ENCODE measurements at places on chromosomes 7 and 10. TPM values are rescaled to one million over a fixed set of nuclear protein-coding genes. Genes with fewer than 3 reads are reported as not detected.

GRCh38 chr7:4682621-4683042 lies 537 bp downstream of the FOXK1 start:
- peaks cover 2% of the 10 kb centered on the region for H3K27me3 ChIP-seq
- peaks cover 9% of the 10 kb centered on the region for H3K36me3 ChIP-seq
- H3K4me3 ChIP-seq, result peak overlapping the region; percentile 99

DNA sequence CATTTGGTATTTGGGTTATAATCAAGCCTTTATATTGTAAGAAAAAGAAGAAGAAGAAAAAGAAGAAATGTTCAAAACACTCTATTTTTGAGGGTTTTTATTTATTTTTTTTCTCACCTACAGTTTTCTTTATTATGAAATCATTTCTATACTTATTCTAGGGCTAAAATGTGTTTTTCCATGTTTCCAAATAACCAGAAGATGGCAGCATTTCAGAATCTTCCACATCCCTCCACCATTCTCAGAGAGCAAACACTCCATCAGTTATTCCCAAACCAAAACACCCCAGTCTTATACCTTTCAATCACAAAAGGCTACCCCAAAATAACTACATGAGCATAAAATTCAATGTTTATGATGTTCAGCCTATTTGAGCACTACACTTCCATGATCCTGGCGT lies 38.7 kb upstream of the PPP1R17 start:
- H3K4me3 ChIP-seq, result no peak overlapping the region
- no peaks in the 10 kb centered on the region for H3K36me3 ChIP-seq
- H3K27me3 ChIP-seq, result no peaks in the 10 kb centered on the region
- H3K4me1 ChIP-seq, result no peaks in the 10 kb centered on the region
- no peak for DNase-seq

GRCh38 chr10:14474656-14475055 lies 143.9 kb upstream of the FRMD4A start:
- no peak overlapping the region for H3K4me3 ChIP-seq
- no peak overlapping the region for H3K27ac ChIP-seq
- H3K4me1 ChIP-seq, result no peaks in the 10 kb centered on the region
- no peaks in the 10 kb centered on the region for H3K36me3 ChIP-seq
- no peak for DNase-seq

DNA sequence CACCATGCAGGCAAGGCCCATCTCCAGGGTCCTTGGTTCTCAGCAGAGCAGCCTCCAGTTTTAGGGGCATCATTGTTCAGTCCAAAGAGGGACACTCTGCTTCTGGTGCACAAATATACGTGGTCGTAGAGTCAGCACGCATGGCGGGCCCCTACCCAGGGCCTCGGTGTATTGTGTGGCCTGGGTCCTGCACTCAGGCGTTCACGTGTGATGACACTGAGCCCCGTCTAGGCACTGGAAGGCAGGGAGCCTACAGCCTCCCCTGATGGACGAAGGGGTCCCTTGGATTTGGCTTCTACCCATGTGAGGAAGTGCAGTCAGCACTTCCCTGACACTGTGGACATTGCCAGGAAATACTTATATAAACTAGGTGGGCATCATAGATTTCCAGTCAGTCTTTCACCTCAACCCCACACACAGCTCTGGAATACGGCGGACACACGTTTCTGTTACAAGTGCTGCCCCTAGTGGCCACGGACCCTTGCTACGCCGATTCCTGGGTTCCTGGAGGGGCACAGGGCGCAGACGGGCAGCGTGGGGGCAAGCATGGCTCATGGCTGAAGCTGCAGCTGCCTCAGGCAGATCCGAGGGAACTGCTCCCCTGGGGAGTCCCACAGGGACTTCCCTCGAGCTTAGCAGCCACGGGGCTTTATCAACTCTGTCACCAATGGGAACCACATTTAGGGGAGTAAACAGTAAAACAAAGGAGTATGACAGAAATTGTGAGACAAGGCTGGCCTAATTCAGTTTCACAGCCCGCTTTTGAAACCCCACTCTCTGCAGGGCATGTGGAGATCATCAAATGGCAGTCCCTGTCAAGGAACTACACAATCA lies 25.4 kb downstream of the AIFM2 start:
- H3K36me3 ChIP-seq, result peaks cover 3% of the 10 kb centered on the region
- no peak overlapping the region for H3K4me3 ChIP-seq
- no peaks in the 10 kb centered on the region for H3K27me3 ChIP-seq
- no peak for DNase-seq
- H3K4me1 ChIP-seq, result no peaks in the 10 kb centered on the region

DNA sequence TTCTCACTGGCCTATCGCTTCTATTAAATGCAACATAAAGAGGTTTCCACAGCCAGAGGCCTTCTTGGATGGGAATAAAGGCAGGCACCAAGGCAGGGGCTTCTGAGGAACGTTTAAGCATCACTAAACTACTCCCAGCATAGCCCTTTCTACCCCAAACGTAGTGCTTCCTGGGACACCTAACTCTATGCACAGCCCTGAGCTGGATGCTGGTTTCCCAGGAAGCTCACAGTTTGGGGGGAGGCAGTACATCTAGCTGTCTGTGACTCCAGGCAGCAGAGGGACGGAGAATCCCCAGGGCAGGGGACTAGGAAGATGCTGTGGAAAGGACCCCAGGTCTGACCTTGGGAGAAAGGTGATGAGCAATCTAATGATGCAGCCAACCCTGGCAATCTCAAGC lies 192.8 kb upstream of the ZMIZ1 start:
- H3K4me1 ChIP-seq, result no peaks in the 10 kb centered on the region
- peaks cover 4% of the 10 kb centered on the region for H3K27me3 ChIP-seq
- no peak overlapping the region for H3K4me3 ChIP-seq
- H3K27ac ChIP-seq, result no peak overlapping the region

- H3K27ac ChIP-seq, result no peak overlapping the region
- no peaks in the 10 kb centered on the region for H3K4me1 ChIP-seq
- no peaks in the 10 kb centered on the region for H3K36me3 ChIP-seq
- DNase-seq, result no peak
- no peak overlapping the region for H3K4me3 ChIP-seq
Measured at GRCh38 chr7:25167262-25167843, 42.3 kb upstream of the CYCS start.

GRCh38 chr7:22361320-22361719 lies 4.4 kb upstream of the RAPGEF5 start:
- peaks cover 31% of the 10 kb centered on the region for H3K27me3 ChIP-seq
- H3K27ac ChIP-seq, result no peak overlapping the region
- no peaks in the 10 kb centered on the region for H3K36me3 ChIP-seq
- H3K4me1 ChIP-seq, result no peaks in the 10 kb centered on the region

DNA sequence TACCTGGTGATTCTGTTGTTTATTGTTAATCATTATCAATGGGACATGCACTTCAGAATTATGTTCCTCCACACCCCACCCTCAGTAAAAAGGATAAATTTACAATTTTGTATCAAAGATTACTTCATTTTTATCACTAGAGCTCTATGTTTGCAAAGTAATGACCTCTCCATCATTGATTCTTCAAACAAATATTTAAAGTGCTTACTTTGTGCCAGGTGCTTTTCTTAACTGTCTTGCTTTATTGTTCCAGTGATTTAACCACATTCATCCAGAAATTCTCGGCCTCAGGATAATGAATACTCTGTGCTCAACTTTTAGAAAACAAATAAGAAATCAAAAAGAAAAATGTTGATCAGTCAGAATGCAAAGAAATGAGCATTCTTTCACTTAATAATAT lies 144.9 kb upstream of the FOXP2 start:
- no peaks in the 10 kb centered on the region for H3K27me3 ChIP-seq
- H3K4me1 ChIP-seq, result no peaks in the 10 kb centered on the region
- H3K4me3 ChIP-seq, result no peak overlapping the region
- no peak overlapping the region for H3K27ac ChIP-seq

DNA sequence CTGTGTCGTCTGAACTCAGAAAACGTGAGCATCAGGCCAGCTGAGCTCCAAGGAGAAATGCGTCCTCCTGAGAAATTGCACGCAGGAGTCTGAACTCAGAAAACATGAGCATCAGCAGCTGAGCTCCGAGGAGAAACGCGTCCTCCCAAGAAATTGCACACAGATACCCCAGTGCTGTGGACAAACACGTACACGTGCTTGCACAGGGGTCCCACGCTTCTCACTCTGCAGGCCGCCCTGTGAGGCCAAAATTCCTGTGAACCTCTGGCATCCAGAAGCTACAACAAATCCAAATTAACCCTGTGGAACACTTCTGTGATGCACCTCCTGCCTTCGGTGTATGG lies 133.8 kb downstream of the WDR37 start:
- H3K36me3 ChIP-seq, result no peaks in the 10 kb centered on the region
- DNase-seq, result no peak
- no peak overlapping the region for H3K4me3 ChIP-seq
- H3K27me3 ChIP-seq, result peaks cover under 1% of the 10 kb centered on the region
- H3K4me1 ChIP-seq, result peaks cover 9% of the 10 kb centered on the region

DNA sequence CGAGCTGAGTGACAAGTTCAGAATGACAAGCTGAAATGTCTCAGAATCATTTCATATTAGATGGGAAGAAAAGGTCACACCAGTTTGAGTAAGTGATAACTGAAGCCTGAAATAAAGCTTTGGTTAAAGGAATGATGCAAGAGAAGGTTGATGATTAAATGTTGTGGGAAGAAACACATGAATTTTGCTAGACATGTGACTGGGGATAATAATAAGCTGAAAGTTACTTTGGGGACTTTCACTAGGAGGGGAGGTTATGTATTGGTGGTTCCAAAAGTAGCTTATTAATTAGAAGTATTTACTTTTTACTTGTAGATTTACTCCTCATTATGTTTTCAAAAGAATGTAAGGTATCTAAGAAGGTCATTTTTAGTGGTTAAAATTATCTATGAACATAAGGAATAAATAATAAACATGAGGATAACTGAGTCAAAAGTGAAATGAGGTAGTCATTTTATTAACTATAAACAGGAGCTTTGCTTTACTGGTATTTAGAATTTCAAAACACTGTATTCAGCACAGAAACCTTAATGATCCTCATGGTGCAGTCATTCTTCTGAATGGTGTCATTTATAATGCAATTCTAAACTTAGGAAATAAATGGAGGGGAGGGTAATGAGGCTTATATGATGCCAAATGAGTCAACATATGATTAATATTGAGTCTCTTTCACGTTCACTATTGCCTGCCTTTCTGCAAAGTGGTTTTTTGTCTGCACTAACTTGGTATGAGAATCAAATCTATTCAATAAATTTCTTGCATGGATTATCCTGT lies 63.7 kb downstream of the PRKG1 start:
- no peak for DNase-seq
- H3K36me3 ChIP-seq, result no peaks in the 10 kb centered on the region
- no peaks in the 10 kb centered on the region for H3K27me3 ChIP-seq

GRCh38 chr10:108583877-108584276 lies 1339.4 kb downstream of the XPNPEP1 start:
- no peaks in the 10 kb centered on the region for H3K4me1 ChIP-seq
- DNase-seq, result no peak
- no peak overlapping the region for H3K27ac ChIP-seq

- H3K27ac ChIP-seq, result no peak overlapping the region
- H3K4me1 ChIP-seq, result no peaks in the 10 kb centered on the region
- no peak overlapping the region for H3K4me3 ChIP-seq
Measured at GRCh38 chr10:109740436-109740835, 182.9 kb downstream of the XPNPEP1 start.

GRCh38 chr10:103800089-103800488 lies 55.3 kb downstream of the SH3PXD2A start:
- peak overlapping the region; percentile 80 for H3K27ac ChIP-seq
- peaks cover 31% of the 10 kb centered on the region for H3K4me1 ChIP-seq
- peaks cover 5% of the 10 kb centered on the region for H3K27me3 ChIP-seq
- peak overlapping the region; percentile 26 for H3K4me3 ChIP-seq

DNA sequence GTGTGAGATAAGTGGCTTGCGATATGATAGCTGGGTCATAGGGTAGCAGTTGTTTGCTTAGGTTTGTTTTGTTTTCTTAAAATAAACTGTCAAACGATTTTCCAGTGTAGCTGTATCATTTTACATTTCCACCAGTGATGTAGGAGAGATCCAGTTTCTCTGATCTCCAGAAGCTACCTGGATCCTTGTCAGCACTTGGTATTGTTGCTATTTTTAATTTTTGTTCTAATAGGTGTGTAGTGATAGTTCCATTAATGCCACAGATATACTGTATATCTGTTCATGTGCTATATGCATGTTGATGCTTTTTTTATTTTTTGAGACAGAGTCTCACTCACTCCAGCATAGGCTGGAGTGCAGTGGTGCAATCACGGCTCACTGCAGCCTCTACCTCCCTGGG lies 44.4 kb downstream of the GOLGA7B start:
- no peak overlapping the region for H3K4me3 ChIP-seq
- DNase-seq, result no peak
- no peaks in the 10 kb centered on the region for H3K4me1 ChIP-seq
- H3K27ac ChIP-seq, result no peak overlapping the region
- no peaks in the 10 kb centered on the region for H3K36me3 ChIP-seq
- peaks cover 5% of the 10 kb centered on the region for H3K27me3 ChIP-seq

DNA sequence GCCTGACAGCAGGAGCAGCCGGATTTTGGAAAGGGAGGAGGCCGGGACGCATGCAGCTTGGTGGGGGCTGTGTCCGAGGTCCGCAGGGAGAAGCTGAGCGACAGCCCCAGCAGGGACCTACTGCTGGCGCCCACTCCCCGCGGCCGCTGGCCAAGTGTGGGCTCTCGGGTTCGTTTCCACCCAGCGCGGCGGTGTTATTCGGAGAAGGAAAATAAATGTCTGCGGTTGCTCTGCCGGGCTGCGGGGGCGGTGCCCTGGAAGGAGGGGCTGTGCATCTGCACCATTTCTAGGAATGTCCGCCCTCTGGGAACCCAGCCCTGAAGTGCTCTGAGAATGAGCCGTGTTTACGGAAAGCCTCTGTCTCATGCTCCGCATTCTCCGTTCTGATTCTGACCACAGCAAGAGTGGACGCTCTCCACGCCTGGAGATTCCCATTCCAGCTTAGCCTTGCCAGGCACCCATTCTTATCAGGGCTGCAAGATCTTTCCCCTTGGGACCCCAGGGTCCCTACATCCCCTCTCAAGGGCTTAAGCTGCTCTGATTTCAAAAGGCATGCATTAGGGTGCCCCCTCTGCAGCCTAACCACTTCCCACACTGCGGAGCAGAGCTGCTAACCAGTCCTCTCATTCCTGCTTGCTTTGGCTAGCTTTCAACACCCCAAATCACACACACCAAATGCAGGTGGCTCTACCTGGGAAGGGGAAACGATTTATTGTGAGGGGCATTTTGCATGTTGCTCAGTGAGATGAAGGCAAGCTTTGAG lies 256.6 kb upstream of the GLI3 start:
- peaks cover 1% of the 10 kb centered on the region for H3K36me3 ChIP-seq
- peaks cover 7% of the 10 kb centered on the region for H3K4me1 ChIP-seq
- no peak for DNase-seq
- H3K4me3 ChIP-seq, result peak overlapping the region; percentile 63
- H3K27ac ChIP-seq, result peak overlapping the region; percentile 29
- peaks cover 11% of the 10 kb centered on the region for H3K27me3 ChIP-seq

ENO4 gene
- total RNA-seq, result not detected

ZPBP gene
- total RNA-seq, result not detected

STMP1 gene
- 22.7 TPM for total RNA-seq

MEPCE gene
- 57.6 TPM for total RNA-seq

TUBAL3 gene
- not detected for total RNA-seq

CRTAC1 gene
- total RNA-seq, result not detected

C10orf95 gene
- 0.37 TPM for total RNA-seq

RFC2 gene
- 89.1 TPM for total RNA-seq

FGFR2 gene
- not detected for total RNA-seq

GDF10 gene
- total RNA-seq, result 0.27 TPM
